Activated CD4-positive, alpha-beta T cell treated with anti-CD3 and anti-CD28 coated beads for 48 hours (primary cell): ENCODE measurements at places on chromosomes 7 and 10.

GRCh38 chr7:71739520-71740173 is 607.7 kb downstream of the GALNT17 start:
- no peak for DNase-seq

DNA sequence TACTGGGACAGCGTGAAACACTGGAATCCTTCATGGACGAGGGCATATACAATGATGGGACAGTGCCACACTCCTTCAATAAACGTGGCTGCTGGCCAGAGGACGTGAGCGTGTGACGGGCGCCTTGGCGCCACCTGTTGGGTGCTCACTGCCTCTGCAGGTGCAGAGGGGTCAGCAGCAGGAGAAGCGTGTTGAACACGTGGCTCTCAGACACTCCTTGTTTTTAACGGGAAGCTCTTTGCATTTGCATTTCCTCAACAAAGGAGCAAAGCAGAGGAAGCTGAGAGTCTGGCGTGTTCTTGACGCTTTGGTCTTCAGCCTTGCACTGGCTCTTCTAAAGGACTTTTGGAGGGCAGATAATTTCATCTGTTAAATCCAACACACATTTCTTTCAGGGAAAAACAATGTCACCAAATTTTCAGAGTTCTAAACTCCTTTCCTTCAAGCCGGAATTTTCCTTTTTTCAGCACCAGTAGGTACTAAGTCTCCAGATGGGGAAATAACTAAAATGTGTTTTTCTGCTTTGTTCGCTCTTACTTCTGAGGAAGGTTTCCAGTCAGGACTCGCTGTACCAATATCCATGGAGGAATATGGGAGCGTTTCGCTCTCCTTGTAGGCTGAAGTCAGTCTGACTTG is 2.9 kb upstream of the GET4 start:
- DNase-seq = peak; percentile 82

- DNase-seq = no peak
Observed at GRCh38 chr10:126476246-126476645, 88.0 kb upstream of the ADAM12 start.

DNA sequence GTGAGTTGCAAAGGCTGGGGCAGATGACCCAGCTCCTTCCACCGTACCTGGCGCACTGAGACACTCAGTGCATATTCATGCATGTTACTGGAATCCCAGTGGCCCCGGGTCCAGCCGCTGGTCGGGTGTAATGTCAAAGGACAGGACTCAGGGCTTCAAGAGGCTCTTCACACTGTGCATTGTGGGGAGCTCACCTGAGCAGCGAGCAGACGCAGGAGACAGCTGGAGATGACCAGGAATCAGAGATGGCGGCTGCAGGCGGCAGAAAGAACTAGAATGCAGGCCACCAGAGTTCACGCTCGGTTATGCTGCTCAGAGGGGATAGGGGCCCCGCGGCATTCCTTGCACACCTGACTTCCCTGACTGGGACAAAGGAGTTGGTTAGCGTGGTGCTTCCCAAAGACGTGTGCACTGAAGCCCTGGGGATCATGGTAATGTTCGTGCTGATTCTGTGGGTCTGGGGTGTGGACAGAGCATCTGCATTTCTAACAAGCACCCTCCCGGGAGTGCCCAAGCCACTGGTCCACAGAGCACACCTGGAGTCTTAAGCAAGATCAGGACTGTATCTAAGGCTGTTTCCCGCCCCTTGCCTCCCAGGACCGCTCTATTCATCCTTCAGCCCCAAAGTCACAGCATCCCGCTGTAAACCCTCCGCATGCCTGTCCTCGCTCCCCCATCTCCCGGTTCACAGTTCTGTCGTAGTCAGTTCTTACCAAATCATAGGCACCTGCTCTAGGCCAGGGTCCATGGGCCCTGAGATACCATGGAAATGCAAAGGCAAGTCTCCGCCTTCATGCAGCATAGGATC is 71.0 kb downstream of the MKI67 start:
- DNase-seq = no peak
